Cortex of kidney (tissue), 1 donor: ENCODE measurements at places on chromosomes 13 and 19.

DNA sequence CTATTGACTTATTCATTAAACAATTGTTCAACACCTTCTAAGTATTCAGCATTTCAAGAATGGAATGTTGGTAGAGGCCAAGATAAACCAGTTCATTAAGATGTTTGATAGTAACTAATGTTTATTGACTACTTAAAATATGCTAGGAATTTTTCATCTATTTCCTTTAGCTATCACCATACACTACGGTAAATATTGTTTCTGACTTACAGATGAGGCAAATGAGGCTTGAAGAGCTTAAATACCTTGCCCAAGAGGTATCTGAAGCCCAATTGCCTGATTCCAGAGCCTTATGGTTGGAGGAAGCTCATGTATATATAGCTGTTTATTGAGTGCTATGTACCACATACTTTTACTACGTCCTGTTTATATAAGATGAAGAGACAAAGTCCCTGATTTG, 286.2 kb downstream of the NDFIP2 start:
- no peak for DNase-seq

DNA sequence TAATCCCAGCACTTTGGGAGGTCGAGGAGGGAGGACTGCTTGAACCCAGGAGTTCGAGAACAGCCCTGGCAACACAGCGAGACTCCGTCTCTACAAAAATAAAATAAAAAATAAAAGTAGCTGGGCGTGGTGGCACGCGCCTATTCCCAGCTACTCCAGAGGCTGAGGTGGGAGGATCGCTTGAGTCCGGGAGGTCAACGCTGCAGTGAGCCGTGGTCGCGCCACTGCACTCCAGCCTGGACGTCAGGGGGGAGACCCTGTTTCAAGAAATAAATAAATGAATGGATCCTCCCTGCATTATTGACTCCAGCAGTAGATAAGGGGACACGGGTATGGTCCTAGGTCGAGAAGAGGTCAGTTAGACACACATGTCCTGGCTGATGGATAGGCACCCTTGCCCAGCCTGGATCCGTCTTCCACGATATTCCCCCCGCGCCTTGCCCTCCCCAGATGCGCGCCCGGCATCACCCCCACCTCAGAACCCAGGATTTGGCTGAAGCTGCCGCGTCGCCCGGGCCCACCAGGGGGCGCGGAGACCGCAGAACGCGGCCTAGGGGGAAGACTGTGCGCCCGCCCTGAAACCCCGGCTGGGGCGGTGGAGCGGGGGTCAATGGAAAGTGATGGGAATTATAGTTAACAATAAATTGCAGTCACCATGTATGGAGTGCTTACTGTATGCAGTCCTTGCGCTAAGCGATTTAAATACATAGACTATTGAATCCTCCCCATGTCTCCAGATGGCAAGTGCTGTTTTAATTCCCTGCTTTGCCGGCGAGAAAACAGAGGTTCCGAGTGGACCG, 2.1 kb upstream of the HOOK2 start:
- no peak for DNase-seq

DNA sequence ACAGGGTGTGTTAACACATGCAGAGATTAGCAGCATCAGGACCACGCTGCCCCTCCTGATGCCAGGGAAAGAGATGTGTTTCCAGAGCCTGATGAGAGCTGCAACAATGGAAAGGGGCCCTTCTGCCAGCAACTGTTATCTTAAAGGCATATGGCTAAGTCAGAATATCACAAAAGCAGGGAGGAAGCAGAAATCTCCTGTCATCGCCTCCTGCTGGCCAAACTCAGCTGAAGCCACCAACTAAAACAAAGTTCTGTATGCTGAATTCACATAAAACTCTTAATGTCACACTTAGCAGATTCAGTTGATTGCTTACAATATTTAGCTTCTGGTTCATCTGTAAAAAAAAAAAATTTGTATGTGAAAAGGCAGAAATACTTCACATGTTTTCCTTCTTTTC, 178.2 kb downstream of the GPC5 start:
- DNase-seq = no peak

DNA sequence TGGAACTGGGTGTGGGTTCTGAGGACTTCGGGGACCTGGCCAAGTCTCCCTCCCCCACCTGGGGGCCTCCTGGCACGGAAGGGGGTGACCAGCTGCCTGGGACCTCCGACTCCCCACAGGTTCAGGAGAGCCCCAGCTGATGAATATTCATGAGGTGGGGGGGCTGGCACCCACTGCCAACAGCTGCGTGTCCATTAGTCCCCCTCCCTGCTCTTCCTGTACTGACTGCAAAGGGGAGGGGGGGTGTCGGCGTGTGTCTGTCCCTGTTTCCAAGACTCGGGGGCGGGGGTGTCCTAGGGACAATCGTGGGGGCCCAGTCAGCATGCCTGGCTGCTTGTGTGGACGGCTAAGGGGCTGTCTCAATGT, 10.6 kb upstream of the NFIX start:
- no peak for DNase-seq

GRCh38 chr19:38803543-38803942, 9.2 kb downstream of the LGALS4 start:
- DNase-seq = no peak

DNA sequence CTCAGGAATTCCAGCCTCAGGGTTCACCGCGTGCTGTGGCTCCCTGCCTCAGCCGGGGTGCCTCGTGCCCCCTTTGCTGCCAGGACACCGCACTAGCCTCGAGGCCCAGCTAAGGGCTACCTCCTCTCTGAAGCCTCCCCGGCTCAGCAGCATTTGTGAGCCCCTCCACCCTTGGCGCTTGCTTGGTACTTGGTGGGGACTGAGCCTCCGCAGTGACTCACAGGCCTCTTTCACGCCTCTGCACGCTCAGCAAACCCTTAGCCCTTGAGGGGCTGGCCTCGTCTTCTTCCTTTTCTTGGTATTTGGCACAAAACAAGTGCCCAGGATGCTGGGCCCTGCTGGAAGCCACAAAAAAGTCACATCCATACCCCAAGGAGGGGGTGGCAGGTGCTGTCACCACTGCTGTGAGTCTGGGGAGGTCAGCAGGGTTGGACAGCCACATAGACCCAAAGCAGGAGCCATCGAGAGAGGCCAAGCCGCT, 85.4 kb upstream of the TM9SF2 start:
- DNase-seq = no peak

DNA sequence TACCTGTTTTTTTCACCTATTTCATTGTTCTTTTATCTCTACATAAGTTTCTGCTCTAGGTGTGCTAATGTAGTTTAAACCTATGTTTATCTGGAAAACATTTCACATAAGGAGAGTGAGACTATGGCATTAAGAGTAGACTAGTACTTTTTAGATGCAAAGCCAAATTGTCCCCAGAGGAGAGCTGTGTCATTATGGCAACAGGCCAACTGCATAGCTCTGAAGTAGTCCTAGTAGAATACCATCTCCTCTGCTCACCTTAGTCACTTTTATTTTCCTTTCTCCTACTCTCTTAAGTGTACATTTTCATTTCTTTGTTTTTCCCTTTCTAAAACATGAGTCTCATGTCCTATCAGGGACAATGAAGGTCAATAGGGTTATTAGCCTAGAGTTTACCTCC, 123.1 kb downstream of the ITGBL1 start:
- no peak for DNase-seq

GRCh38 chr13:100517135-100517534, 71.5 kb downstream of the GGACT start:
- no peak for DNase-seq

- no peak for DNase-seq
Observed at GRCh38 chr13:28031220-28031895, 42.9 kb upstream of the URAD start.

DNA sequence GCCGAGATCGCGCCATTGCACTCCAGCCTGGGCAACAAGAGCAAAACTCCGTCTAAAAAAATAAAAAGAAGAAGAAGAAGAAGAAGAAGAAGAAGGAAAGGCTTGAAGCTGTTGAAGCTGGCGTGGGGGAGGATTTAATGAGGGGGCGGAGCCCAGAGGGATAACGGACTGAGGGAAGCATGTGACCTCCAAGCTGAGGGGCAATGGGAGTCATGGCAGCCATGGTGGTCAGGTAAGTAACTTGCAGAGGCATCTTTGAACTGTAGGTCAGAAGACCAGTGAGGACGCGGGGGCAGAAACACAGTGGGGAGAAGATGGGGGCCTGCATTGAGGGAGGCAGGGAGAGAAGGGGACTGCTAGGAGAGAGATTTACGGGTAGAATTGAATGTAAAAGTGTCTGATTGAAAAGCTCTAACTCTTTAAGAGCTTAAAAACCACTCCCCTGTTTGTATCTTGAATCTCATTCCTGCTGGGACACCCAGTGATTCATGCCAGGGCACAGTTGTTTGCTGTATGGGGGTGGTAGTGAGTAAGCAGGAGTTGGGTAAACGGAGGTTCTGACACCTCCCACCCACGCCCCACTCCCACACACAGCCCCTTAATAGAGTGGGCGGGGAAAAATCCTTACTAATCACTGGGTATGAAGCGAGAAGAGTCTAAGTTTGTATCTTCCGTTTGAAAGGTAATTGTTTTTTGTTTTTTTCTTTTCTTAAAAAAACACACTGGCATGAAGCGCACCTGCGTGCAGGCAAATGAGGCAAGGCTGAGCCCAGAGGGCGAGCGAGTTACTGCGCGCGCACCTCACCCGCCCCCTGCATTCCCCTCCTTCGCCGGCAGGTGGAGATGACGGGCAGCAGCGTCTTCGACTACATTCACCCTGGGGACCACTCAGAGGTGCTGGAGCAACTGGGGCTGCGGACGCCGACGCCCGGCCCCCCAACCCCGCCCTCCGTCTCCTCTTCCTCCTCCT, 13.0 kb downstream of the TMEM160 start:
- no peak for DNase-seq

GRCh38 chr13:44739539-44739938, 163.4 kb upstream of the TSC22D1 start:
- DNase-seq = no peak

GRCh38 chr19:47176071-47176626, 45.5 kb downstream of the SAE1 start:
- no peak for DNase-seq

DNA sequence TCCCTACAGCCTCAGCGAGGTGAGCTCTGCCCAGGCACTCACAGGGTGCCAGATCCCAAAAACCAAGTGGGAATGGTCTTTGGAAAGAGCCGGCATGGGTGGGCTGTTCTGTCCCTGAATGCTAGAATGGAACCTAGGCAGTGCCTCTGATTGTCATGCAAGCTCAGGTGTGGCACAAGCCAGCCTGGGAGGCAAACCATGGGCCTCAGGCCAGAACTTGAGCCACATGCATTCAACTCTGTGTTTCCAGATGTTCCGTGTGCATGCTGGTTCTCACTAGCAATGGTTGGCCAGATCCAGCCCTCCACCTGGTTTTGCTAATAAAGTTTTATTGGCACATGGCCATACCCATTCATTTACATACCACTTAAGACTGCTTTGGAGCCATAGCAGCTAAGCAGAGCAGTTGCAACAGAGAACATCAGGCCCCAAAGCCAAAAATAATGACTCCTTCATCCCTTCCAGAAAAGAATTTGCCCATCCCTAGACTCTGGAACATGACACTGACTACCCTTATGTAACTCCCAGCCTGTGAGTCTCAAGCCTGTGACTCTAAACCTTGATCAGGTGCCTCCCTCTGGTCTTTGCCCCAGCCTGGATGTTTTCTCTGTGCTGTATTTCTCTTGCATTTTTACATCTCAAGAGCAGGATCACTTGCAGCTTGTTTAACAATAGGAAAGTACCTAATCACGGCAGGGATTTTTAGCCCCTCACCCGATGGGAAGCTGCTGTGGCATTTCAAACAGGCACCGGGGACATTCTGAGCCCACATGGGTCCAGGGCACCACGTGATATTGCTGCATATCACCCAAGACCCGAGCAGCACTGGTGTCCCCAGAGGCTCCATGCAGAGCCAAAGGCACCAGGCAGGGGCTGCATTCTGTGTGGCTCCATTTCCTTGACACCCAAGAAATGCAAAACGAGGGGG, 55.4 kb upstream of the USE1 start:
- no peak for DNase-seq

- DNase-seq = no peak
Observed at GRCh38 chr13:99287551-99287950, 19.6 kb downstream of the GPR183 start.

DNA sequence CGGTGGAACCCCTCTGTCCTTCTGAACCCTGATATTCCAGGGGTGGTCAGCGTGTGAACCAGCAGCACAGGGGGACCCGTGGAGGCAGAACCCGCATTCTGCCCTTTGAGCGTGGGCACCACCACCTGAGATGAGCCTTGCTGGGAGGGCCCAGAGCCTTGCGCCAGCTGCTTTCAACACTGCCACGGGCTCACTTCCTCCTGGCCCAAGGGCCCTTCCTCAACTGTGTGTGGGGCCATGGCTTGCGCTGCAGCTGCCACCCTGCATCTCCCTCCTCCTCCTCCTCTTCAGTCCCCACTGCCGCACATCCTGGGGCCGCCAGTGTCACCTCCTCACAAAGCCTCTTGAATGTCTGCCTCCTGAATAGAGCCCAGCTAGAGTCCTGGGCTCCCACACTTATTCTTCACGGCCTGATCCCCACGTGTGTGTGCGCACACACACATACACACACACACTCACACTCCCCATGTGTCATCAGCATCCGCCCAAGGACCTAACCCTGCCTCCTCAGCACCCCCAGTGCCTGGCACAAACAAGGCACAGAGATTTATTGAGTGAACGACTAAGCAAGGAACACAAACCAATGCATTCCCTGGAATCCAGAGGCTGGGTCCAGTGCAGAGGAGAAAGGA, 26.9 kb upstream of the TMEM160 start:
- no peak for DNase-seq

DNA sequence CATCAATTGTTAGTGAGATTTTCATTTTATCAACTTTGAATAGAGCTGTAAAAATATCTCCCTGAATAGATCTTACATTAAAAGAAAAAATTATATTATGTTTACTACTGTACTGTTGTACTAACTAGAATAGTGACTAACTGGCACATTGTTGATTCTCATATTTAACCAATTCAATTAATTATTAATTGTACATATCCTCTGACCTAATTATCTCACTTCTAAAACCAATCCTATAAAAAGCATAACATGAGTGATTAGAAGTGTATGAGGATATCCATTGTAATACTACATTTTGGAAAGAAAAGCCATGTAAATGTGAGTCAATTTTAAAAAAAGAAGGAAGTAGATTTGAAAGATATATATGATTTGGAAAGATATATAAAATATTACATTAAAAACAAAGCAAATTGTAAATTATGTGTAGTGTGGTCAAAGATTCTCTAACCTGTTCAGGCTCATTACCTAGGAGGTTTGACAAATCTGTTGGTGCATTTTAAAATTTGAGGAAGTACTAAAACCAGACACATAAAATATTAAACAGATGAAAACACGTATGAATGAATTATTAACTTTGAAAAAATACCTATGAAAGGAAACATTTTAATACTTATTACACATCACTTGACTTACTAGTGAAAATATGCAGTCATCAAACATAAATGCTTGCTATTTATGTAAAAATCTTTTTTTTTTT, 829.8 kb upstream of the SLC10A2 start:
- DNase-seq = no peak
